ENCODE measurements at places on chromosomes 3 and 15.

DNA sequence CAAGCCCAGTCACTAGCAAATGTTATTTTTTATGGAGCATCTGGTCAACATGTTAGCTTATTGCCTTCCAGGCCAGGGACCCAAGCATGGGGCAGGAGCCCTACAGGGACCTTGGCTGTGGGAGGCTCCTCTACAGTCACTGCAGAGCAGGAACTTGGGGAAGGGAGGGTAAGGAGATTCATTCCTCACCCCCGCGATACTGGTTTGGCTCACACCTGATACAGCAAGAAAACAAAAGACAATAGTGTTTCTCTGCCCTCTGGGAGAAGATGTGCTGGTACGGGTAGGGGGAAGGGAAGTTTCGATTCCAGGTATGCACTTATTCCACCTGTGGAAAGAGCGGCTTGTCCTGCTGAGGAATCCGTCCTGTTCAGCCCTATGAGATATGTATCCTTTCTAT, 77.6 kb downstream of the SLC12A8 start:
- no peak for DNase-seq

- DNase-seq, result no peak
Measured at GRCh38 chr3:171374260-171374659, 85.9 kb downstream of the TNIK start.

GRCh38 chr3:107641572-107642307, 119.0 kb downstream of the BBX start:
- DNase-seq, result no peak

DNA sequence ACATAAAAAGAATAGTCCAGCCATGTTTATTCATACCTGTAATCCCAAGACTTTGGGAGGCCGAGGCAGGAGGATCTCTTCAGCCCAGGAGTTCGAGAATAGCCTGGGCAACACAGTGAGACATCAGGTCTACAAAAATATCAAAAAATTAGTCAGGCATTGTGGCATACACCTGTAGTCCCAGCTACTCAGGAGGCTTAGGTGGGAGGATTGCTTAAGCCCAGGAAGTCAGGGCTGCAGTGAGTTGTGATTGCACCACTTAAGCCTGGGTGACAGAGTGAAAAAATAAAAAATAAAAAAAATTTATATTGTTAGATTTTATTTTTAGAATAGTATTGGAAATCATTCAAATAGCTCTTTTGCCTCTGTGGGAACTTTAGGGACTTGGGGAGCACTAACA, 12.8 kb upstream of the TM4SF1 start:
- DNase-seq, result no peak

DNA sequence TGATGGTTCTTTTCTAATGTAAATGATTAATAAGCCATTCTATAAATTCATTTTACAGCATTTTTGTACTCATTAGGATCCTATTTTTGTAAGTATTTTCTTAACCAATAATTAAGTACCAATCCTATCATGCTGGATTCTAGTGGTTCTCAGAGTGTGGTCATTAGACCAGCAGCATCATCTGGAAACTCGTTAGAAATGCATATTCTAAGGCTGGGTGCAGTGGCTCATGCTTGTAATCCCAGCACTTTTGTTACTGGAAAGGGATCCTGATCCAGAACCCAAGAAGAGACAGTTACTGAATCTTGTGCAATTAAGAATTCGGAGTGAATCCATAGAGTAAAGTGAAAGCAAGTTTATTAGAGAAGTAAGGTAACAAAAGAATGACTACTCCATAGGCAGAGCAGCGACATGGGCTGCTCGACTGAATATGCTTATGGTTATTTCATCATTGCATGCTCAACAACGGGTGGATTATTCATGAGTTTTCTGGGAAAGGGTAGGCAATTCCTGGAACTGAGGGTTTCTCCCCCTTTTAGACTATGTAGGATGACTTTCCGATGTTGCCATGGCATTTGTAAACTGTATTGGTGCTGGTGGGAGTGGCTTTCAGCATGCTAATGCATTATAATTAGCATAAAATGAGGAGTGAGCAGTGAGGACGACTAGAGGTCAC, 9.9 kb upstream of the CEMIP start:
- DNase-seq, result no peak

GRCh38 chr15:52668133-52668532, 11.1 kb downstream of the ATOSA start:
- no peak for DNase-seq

DNA sequence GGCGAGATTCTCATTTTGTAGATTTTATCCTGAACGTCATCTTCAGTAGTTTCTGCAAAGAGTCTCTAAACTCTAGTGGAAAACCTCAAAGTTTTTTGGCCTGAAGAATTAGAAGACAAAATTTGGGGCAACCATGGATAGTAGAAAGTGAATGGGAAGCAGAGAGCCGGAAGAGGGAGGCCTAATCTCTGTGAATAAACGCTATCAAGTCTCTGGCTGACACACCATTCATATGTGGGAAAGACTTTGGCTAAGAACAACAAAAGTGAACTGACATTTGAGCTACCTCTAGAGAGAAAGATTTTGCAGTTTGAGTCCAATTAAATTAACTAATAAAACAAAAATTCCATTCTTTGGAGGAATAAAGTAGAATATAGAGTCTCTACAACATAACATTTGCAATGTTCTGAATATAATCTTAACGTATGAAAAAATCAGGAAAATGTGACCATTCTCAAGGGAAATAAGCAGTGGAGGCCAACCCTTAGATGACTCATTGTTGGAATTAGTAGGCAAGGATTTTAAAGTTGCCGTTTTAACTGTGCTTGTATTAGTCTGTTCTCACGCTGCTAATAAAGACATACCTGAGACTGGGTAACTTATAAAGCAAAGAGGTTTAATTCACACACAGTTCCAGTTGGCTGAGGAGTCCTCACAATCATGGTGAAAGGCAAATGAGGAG, 184.6 kb downstream of the C3orf38 start:
- DNase-seq, result no peak

DNA sequence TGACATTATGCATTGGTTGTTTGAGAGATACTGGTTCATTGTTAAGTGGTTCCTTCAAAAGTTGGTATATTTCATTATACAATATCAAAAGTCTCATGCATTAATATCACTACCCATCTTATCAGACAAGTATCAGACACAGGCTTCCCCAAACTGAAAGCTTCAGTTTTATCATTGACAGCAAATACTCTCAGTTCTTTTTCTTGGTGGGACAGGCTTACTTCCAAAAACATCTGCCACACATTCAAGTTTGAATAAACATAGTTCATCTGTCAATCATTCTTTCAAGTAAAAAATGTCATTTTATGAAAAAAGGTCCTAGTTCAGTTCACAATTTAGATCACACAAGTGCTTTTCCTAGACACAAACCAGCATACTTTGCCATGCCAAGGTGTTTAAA, 280.0 kb upstream of the TRIM42 start:
- no peak for DNase-seq

DNA sequence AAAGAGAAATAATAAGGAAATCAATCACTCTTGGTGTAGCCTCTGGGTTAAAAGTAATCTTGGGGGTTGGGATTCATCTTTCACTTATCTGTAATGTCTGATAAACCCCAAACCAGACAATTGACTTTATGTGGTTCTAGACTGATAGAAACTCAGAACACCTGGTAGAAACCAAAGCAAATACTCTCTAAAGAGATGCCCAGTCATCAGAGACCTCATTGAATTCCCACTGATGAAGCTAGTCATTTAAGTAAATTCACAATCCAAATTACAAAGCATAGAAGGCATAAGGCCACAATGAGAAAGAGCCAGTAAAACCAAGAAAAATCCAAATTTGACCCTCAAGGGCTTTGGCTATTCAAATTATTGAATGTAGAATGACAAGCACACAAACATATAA, 250.6 kb downstream of the MBNL1 start:
- DNase-seq, result no peak

DNA sequence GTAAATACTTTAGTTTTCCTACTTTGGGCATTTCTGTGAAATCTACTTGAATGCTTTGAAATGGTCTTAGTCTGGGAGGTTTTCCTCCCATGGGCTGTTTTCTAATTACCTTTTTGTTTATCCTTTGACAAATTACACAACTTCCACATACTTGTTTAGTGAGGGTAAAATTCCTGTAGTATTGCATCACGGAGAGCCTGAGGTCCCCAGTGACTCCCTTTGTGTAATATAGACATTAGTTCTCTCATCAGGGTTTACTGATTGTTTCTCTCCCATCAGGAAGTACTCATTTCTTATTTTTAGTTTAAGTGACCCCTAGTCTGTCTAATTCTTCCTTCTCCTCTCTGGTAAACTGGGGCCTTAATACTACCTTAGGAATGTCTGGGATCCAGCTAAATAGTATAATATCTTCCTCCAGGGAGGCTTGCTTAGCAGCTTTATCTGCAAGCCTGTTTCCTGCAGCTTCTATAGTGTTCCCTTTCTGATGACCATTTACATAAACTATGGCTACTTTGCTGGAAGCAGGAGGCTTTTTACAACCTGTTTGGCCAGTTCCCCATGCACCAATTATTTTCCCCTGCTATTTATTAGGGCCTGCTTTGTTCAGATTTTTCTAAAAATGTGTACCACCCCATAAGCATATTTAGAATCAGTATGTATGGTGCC, 87.2 kb upstream of the XCR1 start:
- no peak for DNase-seq

DNA sequence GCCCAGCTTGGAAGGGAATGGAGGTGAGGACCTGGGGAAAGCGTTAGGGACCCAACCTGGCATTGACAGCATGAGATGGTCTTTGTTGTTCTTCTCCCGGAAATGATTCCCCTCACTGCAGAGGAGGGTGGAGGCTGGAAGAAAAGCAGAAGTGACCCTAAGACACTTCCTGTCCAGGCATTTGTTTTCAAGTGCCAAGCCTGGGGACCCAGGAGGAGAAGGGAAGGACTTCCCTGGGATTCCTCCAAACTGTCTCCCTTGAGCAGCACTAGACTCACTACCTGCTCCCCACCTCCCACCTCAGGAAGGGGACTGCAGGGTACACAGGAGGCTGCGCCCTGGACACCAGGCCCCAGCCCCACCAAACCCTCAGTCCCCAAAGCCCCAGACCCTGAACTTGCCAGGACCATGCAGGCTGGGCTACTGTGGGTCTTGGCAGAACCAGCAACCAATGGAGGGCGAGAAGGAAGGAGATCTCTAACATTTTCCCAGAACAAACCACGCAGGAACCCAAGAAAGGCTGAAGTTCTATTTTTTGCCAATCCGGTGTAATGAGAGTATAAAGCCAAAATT, 9.8 kb upstream of the VIPR1 start:
- DNase-seq, result no peak

GRCh38 chr3:53858096-53858741, 11.9 kb downstream of the IL17RB start:
- no peak for DNase-seq

DNA sequence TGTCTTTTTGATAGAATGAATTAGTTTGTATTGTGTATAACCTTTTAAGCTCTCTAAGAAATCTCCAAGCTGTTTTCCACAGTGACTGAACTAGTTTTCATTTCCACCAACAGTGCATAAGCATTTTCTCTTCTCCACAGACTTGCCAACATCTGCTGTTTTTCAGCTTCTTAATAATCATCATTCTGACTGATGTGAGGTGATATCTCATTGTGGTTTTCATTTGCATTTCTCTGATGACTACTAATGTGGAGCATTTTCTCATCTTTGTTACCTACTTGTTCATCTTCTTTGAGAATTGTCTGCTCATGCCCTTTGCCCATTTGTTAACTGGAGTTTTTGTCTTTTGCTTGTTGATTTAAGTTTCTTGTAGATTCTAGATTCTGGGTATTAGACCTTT, 777.5 kb downstream of the OTOL1 start:
- DNase-seq, result no peak

- DNase-seq, result no peak
Measured at GRCh38 chr3:115351193-115351592, 204.1 kb upstream of the ZBTB20 start.

DNA sequence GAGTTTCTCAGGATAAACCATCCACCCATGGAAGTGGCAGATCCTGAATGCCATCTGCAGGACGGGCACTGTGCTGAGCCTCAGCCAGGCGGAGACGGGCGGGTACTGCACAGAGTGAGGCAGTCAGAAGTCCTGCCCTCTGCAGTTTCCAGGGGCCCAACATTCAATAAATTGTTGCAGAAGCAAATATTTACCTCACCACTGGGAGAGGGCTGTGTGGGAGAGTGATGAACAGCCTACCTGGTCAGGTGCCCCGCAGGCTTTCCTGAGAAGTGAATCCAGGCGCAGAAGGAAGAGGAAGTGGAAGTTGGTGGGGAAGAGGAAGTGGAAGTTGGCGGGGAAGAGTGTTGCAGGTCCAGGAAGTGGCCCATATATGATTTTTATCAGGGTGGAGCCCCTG, 100.8 kb downstream of the SLCO3A1 start:
- DNase-seq, result no peak

DNA sequence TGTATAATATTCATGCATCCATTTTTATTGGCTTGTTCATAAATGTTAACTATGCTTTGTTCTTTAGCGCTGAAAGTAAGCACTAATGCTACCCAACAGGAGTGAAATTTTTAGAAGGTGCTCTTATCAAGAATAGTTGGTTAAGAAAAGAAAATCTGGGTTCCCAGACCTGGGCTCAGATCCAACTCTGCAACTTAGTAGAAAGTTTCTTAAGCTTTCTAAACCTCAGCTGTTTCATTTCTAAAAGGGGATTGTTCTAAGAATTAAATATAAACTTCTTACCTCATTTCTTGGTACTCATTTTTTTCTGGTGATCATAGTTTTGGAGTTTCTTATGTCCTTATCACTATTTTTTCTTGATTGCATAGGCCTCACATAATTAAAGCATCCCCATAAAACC, 12.1 kb downstream of the ARPP21 start:
- DNase-seq, result no peak

DNA sequence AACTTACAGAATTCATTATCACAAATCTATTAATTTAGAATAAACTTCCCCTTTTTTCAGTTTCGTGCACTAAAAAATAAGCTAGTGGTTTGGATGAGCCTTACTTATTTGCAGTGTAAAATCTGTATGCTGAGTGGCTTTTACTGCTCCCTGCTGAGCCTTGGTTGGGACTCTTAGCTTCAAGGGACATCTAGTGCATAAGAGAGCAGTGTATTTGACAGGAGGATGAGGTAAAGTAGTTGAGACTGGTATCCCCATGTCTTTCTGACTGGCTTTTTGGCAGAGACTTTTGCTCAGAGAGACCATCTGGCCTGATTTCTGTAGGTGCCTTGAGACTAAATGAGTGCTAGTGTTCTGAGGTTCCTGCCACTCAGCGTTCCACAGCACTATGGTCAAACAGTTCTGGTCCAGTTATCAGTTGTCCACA, 11.8 kb downstream of the CAPN7 start:
- no peak for DNase-seq

DNA sequence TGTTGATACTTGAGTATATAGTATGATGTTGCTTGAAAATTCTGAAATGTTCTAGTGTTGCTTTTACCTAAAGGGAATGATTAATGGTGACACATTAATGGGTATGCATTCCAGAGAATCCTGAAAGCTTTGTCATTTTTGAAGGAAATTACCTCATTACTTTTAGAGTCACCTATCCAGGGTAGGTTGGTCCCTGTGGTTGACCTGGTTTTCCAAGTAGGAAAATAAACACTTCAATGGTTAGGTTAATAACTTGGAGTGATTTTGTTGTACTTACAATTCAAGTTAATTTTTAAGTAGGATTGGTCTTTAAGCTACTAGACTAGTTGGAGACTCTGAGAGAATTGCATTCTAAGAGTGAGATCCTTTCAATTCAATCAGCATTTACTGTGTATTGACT, 31.0 kb downstream of the MITF start:
- no peak for DNase-seq

- no peak for DNase-seq
Measured at GRCh38 chr3:120021523-120021922, 72.7 kb downstream of the GSK3B start.

GRCh38 chr3:196351541-196351940, 13.4 kb upstream of the TM4SF19 start:
- no peak for DNase-seq
